A549 treated with RU486 at 1 μM for 4 hours (cell line): ENCODE measurements at places on chromosomes 7 and 10. TPM values are rescaled to one million over a fixed set of nuclear protein-coding genes. Genes with fewer than 3 reads are reported as not detected.

Gene TRIM56
- 8.8 to 12.1 TPM (median 10.8 TPM) in 5 replicates for total RNA-seq

Gene GDF10
- 0.05 to 0.12 TPM in 2 of 5 replicates, not detected in the others for total RNA-seq

Gene CTAGE8
- 0.12 TPM in 1 of 5 replicates, not detected in the others for total RNA-seq

Gene PRPS1L1
- total RNA-seq: not detected in 5 replicates

Gene SHH
- total RNA-seq: 1.4 to 3.5 TPM (median 2.4 TPM) in 5 replicates

Gene LLCFC1
- not detected in 5 replicates for total RNA-seq

Gene CCDC126
- total RNA-seq: 2.6 to 3.6 TPM (median 3.0 TPM) in 5 replicates

Gene KIF11
- total RNA-seq: 19.8 to 45.1 TPM (median 38.3 TPM) in 5 replicates

Gene THNSL1
- total RNA-seq: 2.2 to 4.1 TPM (median 3.4 TPM) in 5 replicates

Gene GJD4
- total RNA-seq: 0.09 TPM in 1 of 5 replicates, not detected in the others

Gene PTTG1IP2
- not detected in 5 replicates for total RNA-seq

Gene STMP1
- total RNA-seq: 25.6 to 34.2 TPM (median 30.5 TPM) in 5 replicates

Gene PVRIG
- not detected in 5 replicates for total RNA-seq

Gene GPR22
- not detected in 5 replicates for total RNA-seq

Gene ANKRD30A
- 0.29 to 1.1 TPM (median 0.88 TPM) in 5 replicates for total RNA-seq

Gene COBL
- total RNA-seq: 4.2 to 5.5 TPM (median 4.9 TPM) in 5 replicates

Gene KNDC1
- total RNA-seq: 0.77 to 2.4 TPM (median 0.94 TPM) in 5 replicates

Gene MRC1
- total RNA-seq: 0.01 to 0.08 TPM (median 0.05 TPM) in 4 of 5 replicates, not detected in the other

Gene OR2A7
- not detected in 5 replicates for total RNA-seq

Gene AKR1C4
- total RNA-seq: 0.10 to 0.41 TPM (median 0.30 TPM) in 5 replicates

Gene ZSCAN25
- 8.2 to 9.1 TPM (median 8.5 TPM) in 5 replicates for total RNA-seq

Gene TRPV5
- not detected in 5 replicates for total RNA-seq

Gene CPSF4
- 34.5 to 45.3 TPM (median 44.5 TPM) in 5 replicates for total RNA-seq

Gene MYL10
- not detected in 5 replicates for total RNA-seq

Gene PNPLA8
- 12.0 to 18.9 TPM (median 14.3 TPM) in 5 replicates for total RNA-seq

Gene TEX47
- not detected in 5 replicates for total RNA-seq

Gene PTF1A
- not detected in 5 replicates for total RNA-seq

Gene SLC16A9
- 0.05 to 0.09 TPM (median 0.08 TPM) in 4 of 5 replicates, not detected in the other for total RNA-seq

Gene CPEB3
- 0.16 to 0.37 TPM (median 0.34 TPM) in 5 replicates for total RNA-seq

Gene PRF1
- not detected in 5 replicates for total RNA-seq

Gene VAX1
- 1.2 to 1.7 TPM (median 1.4 TPM) in 5 replicates for total RNA-seq

Gene SGPL1
- 23.1 to 34.9 TPM (median 27.8 TPM) in 5 replicates for total RNA-seq

Gene CFAP46
- total RNA-seq: 1.1 to 1.8 TPM (median 1.3 TPM) in 5 replicates

Gene CYP3A7
- total RNA-seq: not detected in 5 replicates
